GM12865 (cell line): ENCODE measurements at places on chromosomes 1 and 21.

DNA sequence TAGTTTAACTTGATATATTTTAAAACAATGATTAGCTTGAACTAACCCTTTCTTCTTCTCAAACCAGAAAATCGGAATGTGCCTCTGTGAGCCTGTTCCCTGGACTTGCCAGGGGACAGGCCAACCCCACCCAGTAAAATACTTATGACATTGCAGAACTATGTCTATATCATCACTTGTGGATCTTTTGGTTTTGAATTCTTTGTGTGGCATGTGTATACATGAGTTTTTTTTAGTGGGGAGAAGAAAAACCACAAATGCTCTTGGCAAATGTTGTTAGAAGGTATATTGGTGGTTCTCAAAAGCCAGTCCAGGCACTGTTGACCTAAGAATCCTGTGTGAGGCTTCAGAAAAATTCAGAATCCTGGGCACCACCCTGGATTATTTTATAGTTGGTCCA lies 347.4 kb downstream of the SIPA1L2 start:
- DNase-seq: no peak

DNA sequence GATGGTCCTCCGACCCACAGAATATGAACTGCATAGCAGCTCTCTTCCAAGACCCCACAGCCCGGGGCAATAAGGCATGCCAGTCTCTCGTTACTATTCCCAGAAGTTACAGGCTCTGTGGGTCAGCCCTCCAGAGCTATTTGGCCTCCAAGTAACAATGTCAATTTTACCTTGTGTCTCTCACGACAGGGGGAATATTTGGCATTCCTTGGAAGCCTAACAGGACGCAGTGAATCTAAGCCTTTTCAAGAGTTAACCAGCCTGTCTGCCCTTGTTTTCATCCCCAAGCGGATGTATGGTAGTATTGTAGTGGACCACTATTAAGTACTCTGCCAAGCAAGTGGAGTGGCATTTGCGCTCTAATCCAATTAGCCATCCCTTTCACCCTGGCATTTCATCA lies 24.4 kb upstream of the GNG4 start:
- no peak for DNase-seq

DNA sequence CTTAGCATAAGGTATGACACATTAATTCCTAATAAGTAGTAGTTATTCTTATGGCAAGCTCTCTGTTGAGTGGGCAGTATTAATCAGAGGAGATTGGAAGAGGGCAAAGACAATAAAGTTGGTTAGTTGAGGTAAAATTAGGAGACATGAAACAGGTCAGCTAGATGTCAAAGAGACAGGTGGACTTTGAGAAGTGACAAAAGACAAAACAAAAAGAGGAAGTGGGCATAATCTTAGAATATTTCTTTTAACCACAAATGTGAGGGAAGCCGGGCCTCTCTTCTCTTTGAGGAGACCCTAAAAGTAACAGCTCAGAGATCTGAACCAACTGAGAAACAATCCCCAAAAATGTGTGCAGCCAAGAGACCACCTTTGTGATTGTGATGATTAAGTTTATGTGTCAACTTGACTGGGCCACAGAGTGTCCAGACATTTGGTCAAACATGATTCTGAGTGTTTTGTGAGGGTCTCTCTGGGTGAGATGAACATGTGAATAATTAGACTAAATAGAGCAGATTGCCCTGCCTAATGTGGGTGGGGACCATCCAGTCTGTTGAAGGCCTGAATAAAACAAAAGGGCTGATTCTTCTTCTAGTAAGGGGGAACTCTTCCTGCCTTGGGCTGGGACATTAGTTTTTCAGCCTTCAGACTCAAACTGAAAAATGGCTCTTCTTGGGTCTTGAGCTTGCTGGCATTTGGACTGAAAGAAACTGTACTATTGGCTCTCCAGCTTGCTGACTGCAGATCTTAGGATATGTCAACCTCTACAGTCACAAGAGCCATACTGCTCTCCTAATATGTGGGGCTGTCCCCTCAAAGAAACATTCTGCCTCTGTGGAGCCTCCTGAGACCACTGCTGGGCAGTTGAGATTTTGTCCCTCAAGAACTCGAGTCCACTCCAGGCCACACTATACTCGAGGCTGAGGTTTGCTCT lies 40.0 kb downstream of the FCRL5 start:
- peak; percentile 70 for DNase-seq

DNA sequence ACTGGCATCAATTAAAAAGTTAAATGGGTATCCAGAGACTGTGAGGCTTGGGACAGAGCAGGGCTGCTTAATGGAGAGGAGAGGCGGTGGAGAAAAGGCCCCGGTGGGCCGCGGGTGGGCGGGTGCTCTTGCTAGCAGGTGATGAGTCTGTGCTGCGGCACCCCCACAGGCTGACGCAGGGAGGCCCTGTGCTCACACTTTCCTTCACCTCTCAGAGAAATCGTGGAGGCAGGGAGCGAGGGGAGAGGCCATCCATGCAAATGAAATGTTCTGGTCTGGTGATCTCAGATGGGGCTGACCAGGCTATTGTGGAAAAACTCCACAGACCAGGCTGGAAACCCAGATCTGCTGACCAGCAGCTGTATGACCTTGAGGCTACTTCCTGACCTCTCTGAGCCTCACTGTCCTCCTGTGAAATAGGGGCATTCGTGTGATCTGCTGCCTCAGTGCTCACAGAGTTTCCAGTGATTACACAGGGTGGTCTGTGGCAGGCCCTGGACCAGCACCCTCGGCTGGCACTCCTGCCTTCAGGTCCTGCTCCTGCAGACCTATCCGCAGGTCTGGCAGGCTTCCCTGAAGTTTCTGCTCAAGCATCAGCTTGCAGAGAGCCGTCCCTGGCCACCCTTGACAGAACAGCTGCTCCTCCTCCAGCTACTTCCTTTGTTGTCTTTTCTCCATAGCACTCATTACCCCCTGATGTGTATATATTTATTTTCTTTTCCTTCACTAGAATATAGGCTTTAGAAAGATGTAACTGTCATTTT lies 89.2 kb downstream of the BEND5 start:
- no peak for DNase-seq

- peak; percentile 56 for DNase-seq
Observed at GRCh38 chr1:231724876-231725647, 98.5 kb downstream of the DISC1 start.

DNA sequence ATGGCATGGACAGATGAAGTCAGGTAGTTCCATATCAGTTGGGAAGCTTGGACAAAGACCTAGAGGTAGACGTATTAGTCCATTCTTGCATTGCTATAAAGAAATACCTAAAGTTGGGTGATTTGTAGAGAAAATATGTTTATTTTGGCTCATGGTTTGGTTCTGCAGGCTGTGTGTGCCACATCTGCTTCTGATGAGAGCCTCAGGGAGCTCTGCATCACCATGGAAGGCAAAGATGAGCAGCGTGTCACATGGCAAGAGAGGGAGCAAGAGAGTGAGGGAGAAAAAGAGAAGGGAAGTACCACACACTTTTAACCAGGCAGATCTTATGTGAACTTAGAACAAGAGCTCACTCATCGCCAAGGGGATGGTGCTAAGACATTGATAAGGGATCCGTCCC lies 9.0 kb downstream of the TSACC start:
- DNase-seq: no peak

GRCh38 chr1:220032911-220033310 lies 13.4 kb downstream of the EPRS1 start:
- no peak for DNase-seq

- DNase-seq: no peak
Observed at GRCh38 chr1:10704368-10704882, 92.0 kb downstream of the CASZ1 start.

- no peak for DNase-seq
Observed at GRCh38 chr1:238404481-238404880, 513.8 kb upstream of the ZP4 start.

GRCh38 chr1:40389322-40389803 lies 15.8 kb downstream of the SMAP2 start:
- peak; percentile 51 for DNase-seq

GRCh38 chr1:219587401-219587800 lies 25.5 kb downstream of the ZC3H11B start:
- DNase-seq: no peak
